ENCODE measurements at places on chromosomes 2 and 18.

GRCh38 chr2:115083225-115083624, 640.8 kb downstream of the DPP10 start:
- no peaks in the 10 kb centered on the region for H3K36me3 ChIP-seq
- no peaks in the 10 kb centered on the region for H3K4me1 ChIP-seq
- DNase-seq: no peak

DNA sequence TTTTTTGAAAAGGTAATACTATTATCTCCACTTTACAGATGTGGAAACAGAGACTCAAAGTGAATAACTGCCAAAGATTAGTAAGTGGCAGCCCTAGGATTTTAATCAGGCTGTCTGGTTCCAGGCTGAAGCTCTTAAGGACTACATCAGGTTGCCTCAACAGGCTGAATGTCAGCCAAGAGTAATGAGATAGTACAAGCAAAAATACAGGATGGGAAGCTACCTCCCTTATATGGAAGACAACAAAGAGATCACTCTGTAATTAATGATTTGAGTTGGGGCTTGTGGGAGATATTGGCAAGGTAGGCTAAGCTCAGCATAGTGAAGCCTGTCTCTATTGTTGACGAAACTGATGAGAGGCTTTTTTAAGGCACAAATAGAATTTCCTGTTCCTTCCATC, 323.1 kb downstream of the KCNJ3 start:
- H3K4me3 ChIP-seq: no peak overlapping the region
- H3K36me3 ChIP-seq: no peaks in the 10 kb centered on the region
- no peaks in the 10 kb centered on the region for H3K4me1 ChIP-seq

- H3K27ac ChIP-seq: no peak overlapping the region
- no peak for DNase-seq
- no peaks in the 10 kb centered on the region for H3K4me1 ChIP-seq
- H3K36me3 ChIP-seq: no peaks in the 10 kb centered on the region
- no peak overlapping the region for H3K4me3 ChIP-seq
Measured at GRCh38 chr2:20213651-20214565, 11.0 kb downstream of the SDC1 start.

GRCh38 chr18:36675542-36675941, 153.3 kb downstream of the TPGS2 start:
- no peak for DNase-seq
- no peak overlapping the region for H3K4me3 ChIP-seq
- H3K27me3 ChIP-seq: peaks cover 15% of the 10 kb centered on the region
- H3K27ac ChIP-seq: no peak overlapping the region

DNA sequence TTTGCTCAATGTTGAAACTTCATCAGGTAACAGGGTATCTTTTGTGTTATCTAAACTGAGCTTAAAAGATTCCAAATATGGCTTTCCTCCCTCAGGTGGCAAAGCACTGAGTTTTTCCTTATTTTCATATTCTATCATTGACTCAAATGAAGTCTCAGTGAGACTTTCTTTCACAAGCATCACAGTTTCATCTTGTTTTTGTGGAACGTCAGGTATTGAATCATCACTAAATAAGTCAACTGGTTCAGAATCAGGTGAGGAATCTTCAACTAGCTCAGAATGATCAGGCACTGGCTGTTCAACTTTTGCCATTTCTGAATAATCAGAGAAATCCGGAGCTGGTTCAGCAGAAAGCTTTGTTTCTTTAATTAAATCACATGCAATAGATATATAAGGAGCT, 24.6 kb downstream of the RTN4 start:
- H3K27ac ChIP-seq: no peak overlapping the region
- H3K27me3 ChIP-seq: no peaks in the 10 kb centered on the region
- H3K4me1 ChIP-seq: peaks cover 12% of the 10 kb centered on the region
- H3K36me3 ChIP-seq: peaks cover 4% of the 10 kb centered on the region

DNA sequence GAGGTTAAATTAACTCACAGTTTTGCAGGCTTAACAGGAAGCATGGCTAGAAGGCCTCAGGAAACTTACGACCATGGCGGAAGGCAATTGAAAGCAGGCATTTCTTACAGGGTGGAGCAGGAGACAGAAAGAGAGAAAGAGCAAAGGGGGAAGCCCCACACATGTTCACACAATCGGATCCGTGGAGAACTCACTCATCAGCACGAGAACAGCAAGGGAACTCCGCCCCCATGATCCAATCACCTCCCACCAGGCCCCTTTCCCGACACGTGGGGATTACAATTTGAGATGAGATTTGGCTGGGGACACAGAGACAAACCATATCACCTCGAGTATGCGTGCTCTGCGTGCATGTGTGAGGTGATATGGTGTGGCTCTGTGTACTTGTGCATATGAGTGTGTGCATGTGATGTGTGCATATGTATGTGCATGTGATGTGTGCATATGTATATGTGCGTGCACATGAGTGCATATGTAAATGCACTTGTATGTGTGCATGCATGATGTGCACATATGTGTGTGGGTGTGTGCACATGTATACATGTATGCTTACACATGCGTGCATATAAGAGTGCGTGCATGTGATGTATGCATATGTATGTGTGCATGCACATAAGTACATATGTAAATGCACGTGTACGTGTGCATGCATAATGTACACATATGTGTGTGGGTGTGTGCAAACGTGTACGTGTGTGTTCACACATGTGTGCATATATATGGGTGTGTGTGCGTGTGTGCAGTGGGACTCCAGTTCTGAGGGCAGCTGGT, 108.7 kb upstream of the HDAC4 start:
- H3K27me3 ChIP-seq: no peaks in the 10 kb centered on the region
- H3K36me3 ChIP-seq: no peaks in the 10 kb centered on the region
- H3K4me1 ChIP-seq: no peaks in the 10 kb centered on the region
- no peak overlapping the region for H3K27ac ChIP-seq

- H3K4me3 ChIP-seq: no peak overlapping the region
- H3K27ac ChIP-seq: no peak overlapping the region
- no peaks in the 10 kb centered on the region for H3K27me3 ChIP-seq
- H3K36me3 ChIP-seq: no peaks in the 10 kb centered on the region
Measured at GRCh38 chr2:115610888-115611287, 1168.4 kb downstream of the DPP10 start.

- DNase-seq: no peak
- H3K27me3 ChIP-seq: no peaks in the 10 kb centered on the region
- peaks cover 99% of the 10 kb centered on the region for H3K4me1 ChIP-seq
- no peaks in the 10 kb centered on the region for H3K36me3 ChIP-seq
- peak overlapping the region; percentile 44 for H3K4me3 ChIP-seq
- peak overlapping the region; percentile 85 for H3K27ac ChIP-seq
Measured at GRCh38 chr2:98483257-98483861, 38.7 kb downstream of the INPP4A start.

GRCh38 chr2:60469536-60470317, 83.7 kb downstream of the BCL11A start:
- peaks cover 2% of the 10 kb centered on the region for H3K36me3 ChIP-seq
- H3K4me3 ChIP-seq: no peak overlapping the region
- H3K27ac ChIP-seq: peak overlapping the region; percentile 3
- no peaks in the 10 kb centered on the region for H3K27me3 ChIP-seq

GRCh38 chr2:238296638-238297457, 8.4 kb upstream of the PER2 start:
- no peaks in the 10 kb centered on the region for H3K36me3 ChIP-seq
- no peak overlapping the region for H3K27ac ChIP-seq
- H3K4me1 ChIP-seq: no peaks in the 10 kb centered on the region
- peaks cover 10% of the 10 kb centered on the region for H3K27me3 ChIP-seq
- H3K4me3 ChIP-seq: no peak overlapping the region

GRCh38 chr18:5417342-5417741, 121.8 kb upstream of the ZBTB14 start:
- no peaks in the 10 kb centered on the region for H3K36me3 ChIP-seq
- H3K4me3 ChIP-seq: no peak overlapping the region
- H3K27ac ChIP-seq: no peak overlapping the region
- no peak for DNase-seq
- H3K27me3 ChIP-seq: peaks cover 3% of the 10 kb centered on the region

GRCh38 chr2:114610677-114611076, 168.2 kb downstream of the DPP10 start:
- H3K4me3 ChIP-seq: no peak overlapping the region
- no peak for DNase-seq
- no peaks in the 10 kb centered on the region for H3K36me3 ChIP-seq

- H3K27ac ChIP-seq: no peak overlapping the region
- H3K36me3 ChIP-seq: no peaks in the 10 kb centered on the region
- no peaks in the 10 kb centered on the region for H3K27me3 ChIP-seq
- H3K4me3 ChIP-seq: no peak overlapping the region
- no peak for DNase-seq
Measured at GRCh38 chr18:64210401-64210949, 61.6 kb upstream of the LINC00305 start.

GRCh38 chr2:185128346-185128745, 530.0 kb downstream of the ZNF804A start:
- DNase-seq: no peak
- no peak overlapping the region for H3K27ac ChIP-seq
- no peak overlapping the region for H3K4me3 ChIP-seq

GRCh38 chr18:69208545-69208944, 192.1 kb upstream of the DOK6 start:
- no peaks in the 10 kb centered on the region for H3K4me1 ChIP-seq
- no peaks in the 10 kb centered on the region for H3K36me3 ChIP-seq
- no peaks in the 10 kb centered on the region for H3K27me3 ChIP-seq
- H3K4me3 ChIP-seq: no peak overlapping the region
- no peak overlapping the region for H3K27ac ChIP-seq
- no peak for DNase-seq

DNA sequence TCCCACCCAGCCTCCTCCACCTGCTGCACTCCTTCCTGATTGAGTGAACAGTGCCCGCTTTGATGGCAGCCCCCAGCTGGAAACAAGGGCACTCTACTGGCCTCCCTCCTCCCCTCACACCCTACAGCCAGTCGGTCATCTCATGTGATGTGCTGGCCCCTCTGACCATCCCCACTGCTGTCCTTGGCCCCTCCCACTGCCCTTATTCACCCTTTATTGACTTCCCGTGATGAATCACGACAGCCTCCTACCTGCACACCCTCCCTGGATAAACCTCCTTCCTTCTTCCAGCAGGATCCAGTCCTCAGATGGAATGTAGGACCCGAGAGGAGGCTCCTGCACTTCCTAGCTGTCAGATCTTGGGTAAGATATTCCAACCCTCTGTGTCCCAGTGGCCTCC, 186.5 kb upstream of the SH3BP4 start:
- no peak for DNase-seq
- peaks cover 6% of the 10 kb centered on the region for H3K27me3 ChIP-seq
- H3K27ac ChIP-seq: no peak overlapping the region

GRCh38 chr2:32697156-32697555, 69.3 kb downstream of the TTC27 start:
- peaks cover 3% of the 10 kb centered on the region for H3K4me1 ChIP-seq
- peaks cover 8% of the 10 kb centered on the region for H3K36me3 ChIP-seq
- H3K4me3 ChIP-seq: no peak overlapping the region
- H3K27ac ChIP-seq: no peak overlapping the region
- DNase-seq: no peak
- H3K27me3 ChIP-seq: no peaks in the 10 kb centered on the region

GRCh38 chr18:31857526-31858106, 85.3 kb downstream of the TRAPPC8 start:
- H3K4me1 ChIP-seq: no peaks in the 10 kb centered on the region
- peaks cover 31% of the 10 kb centered on the region for H3K36me3 ChIP-seq
- H3K4me3 ChIP-seq: no peak overlapping the region
- no peak for DNase-seq

- H3K36me3 ChIP-seq: peaks cover 13% of the 10 kb centered on the region
- H3K4me3 ChIP-seq: no peak overlapping the region
- no peaks in the 10 kb centered on the region for H3K27me3 ChIP-seq
- no peaks in the 10 kb centered on the region for H3K4me1 ChIP-seq
Measured at GRCh38 chr18:9380621-9381395, 46.2 kb downstream of the TWSG1 start.

DNA sequence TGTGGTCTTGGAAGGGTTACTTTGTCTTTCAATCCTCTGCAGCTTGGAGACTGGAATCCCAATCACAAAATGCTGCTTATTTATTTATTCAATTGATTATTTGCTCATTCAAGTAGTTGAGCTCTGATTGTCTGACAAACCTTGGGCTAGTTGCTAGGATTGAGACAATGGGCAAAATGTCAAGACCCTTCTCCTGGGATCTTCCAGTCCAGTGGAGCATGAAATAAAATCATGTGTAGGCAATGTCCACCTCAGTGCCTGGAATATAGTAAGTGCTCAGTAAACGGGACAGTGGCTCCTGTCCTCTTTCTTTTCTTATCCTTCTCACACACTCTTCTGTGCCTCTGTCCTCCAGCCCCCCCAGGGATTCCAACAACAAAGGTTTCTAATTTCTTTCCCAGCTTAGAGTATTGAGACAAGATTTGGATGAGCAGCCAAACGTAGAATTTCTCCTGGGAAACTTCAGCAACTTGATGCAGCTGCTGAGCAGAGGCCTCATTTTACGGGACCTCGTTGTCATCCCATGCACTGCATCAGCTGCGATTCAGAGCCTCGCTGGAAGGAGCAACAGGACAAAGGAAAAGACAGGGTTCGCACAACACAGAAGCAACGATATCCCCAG, 545.0 kb downstream of the SOX11 start:
- H3K4me3 ChIP-seq: no peak overlapping the region
- DNase-seq: no peak
- no peaks in the 10 kb centered on the region for H3K4me1 ChIP-seq
- no peak overlapping the region for H3K27ac ChIP-seq
- H3K27me3 ChIP-seq: no peaks in the 10 kb centered on the region

All from activated naive CD8-positive, alpha-beta T cell treated with anti-CD3 and anti-CD28 coated beads, Interleukin-2, amount 50 U/mL, for 24 hours (primary cell).